ENCODE measurements at places on chromosomes 5 and 9.

GRCh38 chr5:178215280-178216002, 11.1 kb downstream of the HNRNPAB start:
- H3K4me3 ChIP-seq: peak overlapping the region; percentile 1
- H3K36me3 ChIP-seq: peaks cover 89% of the 10 kb centered on the region
- H3K27ac ChIP-seq: no peak overlapping the region
- no peak for DNase-seq
- no peaks in the 10 kb centered on the region for H3K4me1 ChIP-seq

- H3K27me3 ChIP-seq: no peaks in the 10 kb centered on the region
- H3K4me1 ChIP-seq: peaks cover 2% of the 10 kb centered on the region
- DNase-seq: no peak
- peaks cover 12% of the 10 kb centered on the region for H3K36me3 ChIP-seq
- H3K4me3 ChIP-seq: peak overlapping the region; percentile 96
Measured at GRCh38 chr5:58459146-58460001, 512 bp downstream of the PLK2 start.

DNA sequence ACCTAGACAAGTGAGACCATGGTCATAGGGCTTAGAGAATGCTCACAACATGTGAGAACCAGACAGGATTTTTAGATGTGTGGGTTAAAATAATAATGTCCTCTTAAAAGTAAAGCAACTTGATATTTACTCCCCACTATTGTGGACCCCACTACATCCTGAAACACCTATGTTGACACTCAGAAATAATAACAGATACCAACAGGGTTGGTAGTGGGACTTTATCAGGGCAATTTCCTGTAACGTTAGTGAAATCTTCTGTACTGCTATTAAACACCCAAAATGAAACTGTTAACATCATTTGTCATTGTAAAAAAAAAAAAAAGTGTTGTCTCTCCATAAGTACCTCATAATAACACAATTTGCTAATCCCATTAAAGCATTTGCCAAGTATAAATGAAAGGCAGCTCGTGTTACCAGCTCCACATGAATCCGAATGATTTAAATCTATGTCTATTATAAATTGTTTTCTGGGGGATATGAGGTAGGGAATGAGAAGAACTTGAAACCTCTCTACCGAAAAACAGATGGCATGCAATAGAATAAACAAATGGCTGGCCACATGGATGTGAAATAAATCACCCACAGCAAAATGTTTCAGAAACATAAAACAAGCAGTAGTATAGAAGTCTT, 285.9 kb downstream of the ARHGEF28 start:
- H3K27me3 ChIP-seq: no peaks in the 10 kb centered on the region
- no peak for DNase-seq
- H3K4me1 ChIP-seq: no peaks in the 10 kb centered on the region
- no peak overlapping the region for H3K4me3 ChIP-seq
- no peaks in the 10 kb centered on the region for H3K36me3 ChIP-seq

DNA sequence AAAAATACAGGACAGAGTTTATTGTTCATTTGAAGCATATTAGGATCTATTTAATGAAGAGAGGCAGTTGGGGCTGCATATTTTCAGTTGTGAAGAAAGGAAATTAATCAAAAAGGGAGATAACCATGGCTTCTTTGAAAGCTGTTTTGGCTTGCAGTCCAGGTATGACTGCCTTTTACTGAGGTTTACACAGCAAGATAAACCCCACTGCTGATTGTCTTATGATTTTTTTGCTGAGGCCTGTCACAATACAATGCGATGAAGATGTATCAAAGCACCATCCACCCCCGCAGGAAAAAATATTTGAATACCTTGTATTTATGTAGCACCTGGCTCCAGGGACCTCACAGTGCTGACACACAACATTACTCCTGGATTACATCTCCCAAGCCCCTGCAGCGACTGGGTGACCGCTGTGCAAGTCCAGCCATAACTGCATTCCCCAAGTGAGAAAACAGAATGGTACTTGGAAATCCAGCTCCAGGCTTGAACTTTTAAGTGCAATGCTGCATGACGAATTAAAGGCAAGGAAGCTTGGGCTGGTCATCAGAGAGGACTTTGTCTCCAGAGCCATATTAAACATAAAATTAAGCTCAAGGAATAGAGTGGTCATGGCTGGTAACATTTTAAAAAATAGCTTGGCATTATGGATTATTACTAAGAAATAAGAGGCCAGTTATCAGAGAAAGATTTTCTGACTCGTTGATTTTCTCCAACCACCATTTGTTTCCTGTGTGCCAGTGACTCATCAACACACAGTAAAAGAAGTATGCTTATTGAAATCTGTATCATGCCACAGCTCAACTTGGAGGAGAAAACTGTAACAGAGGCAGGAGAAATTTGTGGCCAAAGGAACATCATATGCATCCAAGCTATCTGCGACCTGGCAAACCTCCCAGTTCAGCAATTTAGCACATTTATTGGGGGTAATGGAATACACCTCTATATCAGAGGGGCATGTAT, 374.2 kb downstream of the MAN2A1 start:
- no peaks in the 10 kb centered on the region for H3K4me1 ChIP-seq
- no peak for DNase-seq
- no peak overlapping the region for H3K27ac ChIP-seq
- H3K4me3 ChIP-seq: no peak overlapping the region

DNA sequence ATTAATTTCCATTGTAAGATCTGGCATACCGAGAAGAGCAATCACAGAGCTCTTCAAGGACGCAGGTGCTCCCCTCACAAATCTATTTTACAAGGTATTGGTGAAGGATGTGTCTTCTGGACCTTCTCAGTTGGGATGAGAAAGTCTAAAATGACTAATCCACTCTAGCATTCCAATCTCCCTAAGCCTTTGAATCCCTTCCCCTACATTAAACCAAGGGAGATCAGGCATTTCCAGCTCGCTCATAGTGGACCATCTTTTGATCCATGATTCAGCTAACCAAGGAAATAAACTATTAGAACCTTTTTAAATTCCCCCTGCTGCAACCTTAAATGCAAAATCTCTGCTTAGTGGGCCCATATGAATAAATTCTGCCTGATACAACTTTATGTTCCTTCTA, 95.9 kb upstream of the FBN2 start:
- no peaks in the 10 kb centered on the region for H3K27me3 ChIP-seq
- H3K4me3 ChIP-seq: no peak overlapping the region
- no peak for DNase-seq
- H3K4me1 ChIP-seq: no peaks in the 10 kb centered on the region

DNA sequence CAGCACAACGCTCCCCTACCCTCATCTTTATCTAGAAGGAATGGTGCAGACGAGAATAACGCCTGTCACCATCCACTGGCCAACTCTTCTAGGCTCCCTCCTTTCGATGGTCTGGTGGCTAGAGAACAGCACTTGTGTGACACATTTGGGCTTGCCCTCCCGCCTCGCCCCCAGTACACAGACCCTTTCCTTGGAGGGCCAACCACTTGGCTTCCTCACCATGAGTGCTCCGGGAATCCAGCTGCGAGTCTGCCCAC, 1.4 kb downstream of the GNAQ start:
- H3K27ac ChIP-seq: peak overlapping the region; percentile 69
- no peaks in the 10 kb centered on the region for H3K36me3 ChIP-seq
- H3K4me3 ChIP-seq: peak overlapping the region; percentile 96
- peaks cover 11% of the 10 kb centered on the region for H3K4me1 ChIP-seq
- H3K27me3 ChIP-seq: no peaks in the 10 kb centered on the region

DNA sequence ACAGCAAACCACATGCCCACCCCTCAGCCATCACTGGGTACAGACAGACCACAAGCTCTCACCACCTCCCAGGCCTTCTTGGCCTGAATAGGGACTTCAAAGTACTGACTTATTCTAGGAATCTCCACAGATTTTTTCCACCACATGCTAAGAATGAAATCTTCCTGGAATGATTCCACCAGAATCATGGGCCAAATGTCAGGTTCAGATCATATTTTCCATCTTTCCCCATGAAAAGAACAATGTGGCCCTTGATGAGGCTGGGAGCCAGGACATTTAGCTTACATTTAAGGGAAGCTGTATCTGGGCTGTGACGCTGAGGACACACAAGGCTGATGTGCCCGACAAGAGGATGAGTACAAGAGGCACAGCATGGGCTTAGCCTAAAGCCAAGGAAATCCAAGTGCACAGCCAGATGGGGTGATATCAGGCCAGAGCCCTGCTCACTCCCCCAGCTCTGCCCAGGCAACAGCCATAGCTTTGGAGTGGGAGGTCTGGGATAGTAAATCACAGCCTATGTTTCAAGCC, 28.1 kb downstream of the ACSL6 start:
- DNase-seq: no peak
- H3K27ac ChIP-seq: no peak overlapping the region
- no peaks in the 10 kb centered on the region for H3K27me3 ChIP-seq
- H3K4me3 ChIP-seq: no peak overlapping the region

All from neuronal stem cell (in vitro differentiated cells).